ENCODE measurements at places on chromosomes 7 and 10.
A peak's percentile ranks its signal among the peaks of the same experiment; 100 is the strongest.

- no peak for DNase-seq
These were observed 253.4 kb downstream of the GALNT17 start for GRCh38 chr7:71385330-71385729.

DNA sequence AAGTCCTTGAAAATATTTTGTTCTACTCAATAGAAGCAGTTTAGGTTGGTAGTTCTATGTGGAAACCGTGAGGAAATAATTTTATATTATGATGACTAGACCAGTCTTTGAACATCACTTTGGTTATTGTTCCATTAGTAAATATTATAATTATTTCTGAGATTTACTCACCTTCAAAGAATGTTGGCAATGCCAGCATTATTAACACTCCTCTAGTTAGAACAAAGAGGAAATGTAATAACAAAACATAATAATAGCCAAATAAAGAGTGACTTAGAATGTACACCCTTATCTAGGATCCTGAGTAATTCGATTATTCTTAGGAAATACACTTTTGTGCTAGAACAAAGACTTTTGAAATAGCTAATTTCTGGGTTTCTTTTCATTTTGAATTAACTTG is 121.1 kb downstream of the CFTR start:
- DNase-seq: no peak

- no peak for DNase-seq
These were observed 155.2 kb upstream of the PPP2R2D start for GRCh38 chr10:131745591-131745990.

- no peak for DNase-seq
These were observed 20.3 kb upstream of the HYAL4 start for GRCh38 chr7:123824754-123825067.

DNA sequence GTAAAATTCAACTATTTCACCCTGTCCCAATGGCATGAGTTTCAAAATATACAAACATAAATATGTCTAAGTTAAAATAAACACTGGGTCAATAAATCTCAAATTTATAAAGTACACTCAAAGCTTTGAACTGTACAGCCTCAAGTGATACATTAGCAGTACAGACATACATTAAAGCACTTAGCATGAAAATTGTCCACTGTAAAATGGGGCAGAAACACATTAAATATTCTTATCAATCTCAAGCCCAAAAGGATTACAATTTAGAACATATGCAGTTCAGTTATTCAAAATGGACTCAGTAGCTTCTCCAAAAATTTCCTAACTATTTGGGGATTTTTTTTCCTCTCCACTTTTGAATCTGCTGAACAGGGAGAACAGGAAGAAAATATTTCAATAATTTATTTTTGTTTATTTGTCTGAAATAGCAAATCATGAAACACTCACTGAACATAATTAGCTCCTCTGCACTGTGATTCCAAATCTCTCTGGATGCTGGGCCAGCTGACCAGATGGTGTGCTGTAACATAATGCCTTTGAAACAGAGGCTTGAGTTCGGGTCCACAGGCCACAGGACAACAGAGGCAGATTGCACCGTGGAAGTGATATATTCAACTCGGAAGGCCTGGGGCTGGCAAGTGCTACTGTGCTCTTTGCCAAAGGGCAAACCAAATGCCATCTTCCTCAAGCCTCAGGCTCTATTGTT is 248.9 kb upstream of the LRRN3 start:
- DNase-seq: no peak

DNA sequence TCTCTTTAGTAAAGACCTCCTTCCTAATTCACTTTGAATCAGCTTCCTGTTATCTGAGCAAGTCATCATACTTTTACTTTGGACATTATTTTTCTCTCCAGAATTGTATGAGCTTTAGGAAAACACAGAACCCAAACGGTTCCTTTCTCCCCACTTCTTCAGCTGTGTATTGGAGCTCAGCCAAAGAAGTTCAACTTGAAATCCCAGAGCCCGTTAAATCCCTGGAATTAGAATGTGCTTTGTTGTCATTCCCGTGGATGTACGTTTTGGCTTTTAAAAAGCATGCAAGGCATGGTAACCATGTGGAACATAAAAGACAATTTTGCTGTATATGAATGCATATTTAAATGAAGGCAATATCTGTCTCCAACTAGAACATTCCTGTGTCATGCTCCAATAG is 46.6 kb downstream of the AGMO start:
- DNase-seq: no peak

DNA sequence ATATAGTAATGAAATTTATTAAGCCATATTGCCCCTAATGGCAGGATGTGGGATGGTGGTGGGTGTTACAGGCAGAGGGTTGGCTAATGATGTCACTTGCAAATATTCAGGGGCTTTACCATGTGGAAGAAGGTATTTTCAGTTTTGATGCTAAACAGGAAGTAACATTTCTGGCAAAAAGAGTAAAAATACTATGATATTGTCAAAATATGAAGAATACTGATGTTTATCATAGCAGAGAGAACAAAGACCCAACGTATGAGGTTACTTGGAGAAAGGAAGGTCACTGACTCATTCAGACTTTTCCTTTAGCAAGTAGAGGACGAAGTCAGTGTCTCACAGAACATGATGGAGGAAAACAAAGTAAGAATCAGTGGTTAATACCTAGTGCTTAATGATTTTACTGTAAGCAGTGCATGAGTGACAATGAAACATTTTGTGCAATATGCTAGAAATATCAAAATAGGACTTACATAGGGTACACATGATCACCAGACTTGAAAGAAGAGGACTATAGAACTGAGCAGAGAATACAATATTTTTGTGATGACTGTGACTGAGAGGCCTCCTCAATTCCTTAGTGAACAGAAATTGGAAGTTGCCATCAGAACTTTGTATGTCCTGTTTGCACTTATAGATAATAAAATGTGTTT is 89.7 kb upstream of the STEAP4 start:
- no peak for DNase-seq

- peak; percentile 67 for DNase-seq
These were observed 73.9 kb upstream of the LEP start for GRCh38 chr7:128167042-128167701.

DNA sequence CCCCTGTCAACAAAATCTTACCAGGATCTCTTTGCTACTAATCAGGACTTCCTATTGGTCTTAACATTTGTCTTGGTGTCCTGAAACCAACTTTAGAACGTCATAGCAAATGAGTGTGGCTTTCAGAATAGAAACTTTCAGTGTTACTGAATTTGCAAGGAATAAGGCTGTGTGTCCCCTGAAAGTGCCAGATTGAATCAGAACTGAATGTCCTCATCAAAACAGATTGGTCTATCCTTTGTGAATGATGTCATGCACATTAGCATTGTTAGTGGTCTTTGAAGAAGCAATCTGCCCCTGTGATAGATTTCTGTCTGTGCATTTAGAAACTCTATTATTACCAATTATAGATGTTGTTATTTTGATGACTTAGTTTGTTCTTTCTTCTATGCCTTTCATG is 119.9 kb downstream of the AGMO start:
- no peak for DNase-seq

- DNase-seq: no peak
These were observed 42.1 kb downstream of the FOXL3 start for GRCh38 chr7:332020-332517.

- DNase-seq: no peak
These were observed 355.8 kb downstream of the ADRA2A start for GRCh38 chr10:111432588-111432987.

DNA sequence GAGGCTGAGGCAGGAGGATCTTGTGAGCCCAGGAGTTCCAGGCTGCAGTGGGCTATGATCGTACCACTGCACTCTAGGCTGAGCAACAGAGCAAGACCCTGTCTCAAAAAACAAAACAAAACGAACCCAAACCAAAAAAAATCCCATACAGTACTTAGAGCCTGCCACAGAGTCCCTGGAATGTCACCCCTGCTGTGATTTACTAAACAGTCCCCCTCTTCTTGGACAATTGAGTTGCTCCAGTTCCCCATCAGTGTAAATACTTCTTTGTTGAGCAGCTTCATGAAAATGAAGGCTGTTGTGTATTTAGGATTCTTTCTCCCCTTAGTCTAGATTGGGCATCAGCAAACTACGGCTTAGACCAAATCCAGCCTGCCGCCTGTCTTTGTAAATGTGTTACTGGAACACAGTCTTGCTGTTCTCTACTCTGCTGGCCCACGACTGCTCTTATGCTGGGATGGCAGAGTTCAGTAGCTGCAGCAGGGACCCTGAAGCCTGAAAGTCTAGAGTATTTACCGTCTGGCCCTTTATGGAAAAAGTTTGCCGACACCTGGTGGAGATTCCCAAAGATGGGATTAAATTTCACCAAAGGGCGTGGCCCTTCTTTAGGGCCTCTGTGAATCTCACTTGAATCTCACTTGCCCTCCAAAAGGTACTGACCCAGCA is 57.8 kb downstream of the PALD1 start:
- no peak for DNase-seq

DNA sequence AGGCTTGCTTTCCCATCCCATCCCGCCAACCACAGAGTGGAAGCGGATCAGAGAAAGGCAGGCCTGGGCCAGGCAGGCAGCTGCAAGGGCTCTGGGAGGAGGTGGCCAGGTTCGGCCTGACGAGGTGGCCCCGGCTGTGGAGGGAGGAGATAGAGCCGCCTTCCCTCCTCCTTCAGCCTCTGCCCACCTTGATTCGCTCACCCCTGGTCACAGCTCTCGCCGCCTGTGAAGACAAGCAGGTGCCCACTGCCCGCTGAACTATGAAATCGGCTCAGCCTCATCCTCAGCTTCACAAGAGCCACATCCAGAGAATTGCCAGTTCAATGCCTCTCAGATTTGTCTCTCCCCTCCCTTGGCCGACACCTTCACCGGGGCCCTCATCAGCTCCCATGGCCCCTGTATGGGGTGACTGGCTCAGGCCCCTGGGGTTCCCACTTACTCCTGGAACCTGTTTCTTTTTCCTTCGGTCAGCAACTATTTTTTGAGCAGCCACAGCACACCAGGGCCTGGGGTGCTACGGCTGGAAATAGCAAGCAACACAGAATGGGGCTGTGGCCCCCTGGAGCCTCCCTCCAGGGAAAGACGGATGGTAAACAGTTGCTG is 80.0 kb upstream of the CHST15 start:
- DNase-seq: no peak

- no peak for DNase-seq
These were observed 21.3 kb upstream of the TRUB1 start for GRCh38 chr10:114916653-114917052.

GRCh38 chr7:106126170-106126938 is 14.2 kb upstream of the SYPL1 start:
- DNase-seq: peak; percentile 89

- no peak for DNase-seq
These were observed 33.7 kb downstream of the RAB11FIP2 start for GRCh38 chr10:118012952-118013525.

DNA sequence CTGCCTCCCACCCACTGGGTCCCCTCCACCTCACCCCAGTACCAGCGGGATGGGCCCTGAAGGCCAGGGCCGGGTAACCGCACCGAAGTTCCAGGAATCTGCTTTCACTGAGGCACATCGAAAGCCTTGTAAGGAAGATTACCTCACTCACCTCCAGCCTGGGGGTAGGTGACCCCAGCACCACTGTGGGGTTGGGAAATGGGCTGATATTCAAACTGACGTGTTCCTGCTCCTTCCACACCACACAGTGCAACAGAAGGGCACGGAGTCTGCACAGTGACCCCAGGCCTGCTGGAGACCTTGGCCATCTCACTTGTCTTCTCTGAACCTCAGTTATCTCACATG is 29.8 kb downstream of the NPS start:
- no peak for DNase-seq

DNA sequence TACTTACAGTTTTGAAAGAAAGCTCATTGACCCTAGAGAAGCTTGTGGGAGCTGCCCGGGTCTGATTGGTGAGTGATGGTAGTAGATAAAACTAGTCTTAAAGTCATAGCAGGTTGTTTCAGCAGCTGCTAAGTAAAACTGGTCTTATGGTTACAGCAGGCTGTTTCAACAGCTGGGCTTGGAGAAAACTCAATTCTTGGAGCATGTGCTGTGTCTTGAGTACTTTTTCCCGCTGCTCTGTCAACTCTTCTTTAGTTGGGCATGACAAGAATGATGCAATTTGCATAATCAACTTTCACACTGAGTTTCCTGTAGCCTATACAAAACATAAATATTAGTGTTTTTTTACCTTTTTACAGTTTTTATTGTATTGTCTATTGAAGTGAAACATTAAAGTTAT is 707.9 kb downstream of the AUTS2 start:
- DNase-seq: no peak

DNA sequence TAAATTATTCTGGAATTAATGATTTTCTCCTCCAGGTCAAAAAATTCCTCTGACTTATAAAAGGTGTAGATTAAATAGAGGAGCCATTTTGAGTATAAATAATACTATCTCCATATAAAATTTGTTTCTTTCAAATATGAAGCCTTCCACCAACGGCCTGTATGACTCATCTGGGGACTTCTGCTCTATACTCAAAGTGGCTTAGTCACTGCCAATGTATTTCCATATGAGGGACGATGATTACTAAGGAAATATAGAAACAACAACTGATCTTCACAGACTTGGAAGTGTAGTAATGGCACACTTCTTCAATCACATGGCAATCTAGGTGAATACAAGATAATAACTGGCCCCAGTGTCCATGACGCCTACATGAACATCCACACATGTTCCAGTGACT is 335.6 kb upstream of the HGF start:
- DNase-seq: peak; percentile 86

GRCh38 chr7:76048668-76048988 is 722 bp downstream of the MDH2 start:
- no peak for DNase-seq

DNA sequence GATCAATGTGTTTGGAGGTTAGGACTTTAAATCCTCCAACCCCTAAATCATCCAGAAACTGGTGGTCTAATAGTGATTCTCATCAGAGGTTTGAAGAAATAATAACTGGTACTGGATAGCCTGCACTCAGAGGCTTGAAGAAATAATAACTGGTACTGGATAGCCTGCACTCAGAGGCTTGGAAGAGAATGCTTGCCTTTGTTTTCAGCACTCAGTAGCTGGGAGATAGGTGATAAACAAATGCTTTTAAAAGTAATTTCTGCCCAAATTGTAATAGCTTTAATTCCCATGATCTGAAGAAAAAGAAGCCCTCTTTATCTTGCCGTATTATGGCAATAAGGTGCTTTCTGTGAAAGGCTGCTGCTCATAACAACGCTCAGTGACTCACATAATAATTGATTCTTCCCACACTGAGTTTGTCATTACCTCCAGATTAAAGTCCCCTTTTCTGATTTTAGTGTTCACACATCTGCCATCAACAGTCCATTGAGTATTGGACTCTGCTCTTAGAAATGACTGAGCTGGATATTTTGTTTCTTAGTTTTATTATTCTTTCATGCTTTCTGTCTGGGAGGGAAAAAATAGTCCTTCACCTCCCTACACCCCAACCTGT is 112.3 kb upstream of the PHYHIPL start:
- DNase-seq: no peak

DNA sequence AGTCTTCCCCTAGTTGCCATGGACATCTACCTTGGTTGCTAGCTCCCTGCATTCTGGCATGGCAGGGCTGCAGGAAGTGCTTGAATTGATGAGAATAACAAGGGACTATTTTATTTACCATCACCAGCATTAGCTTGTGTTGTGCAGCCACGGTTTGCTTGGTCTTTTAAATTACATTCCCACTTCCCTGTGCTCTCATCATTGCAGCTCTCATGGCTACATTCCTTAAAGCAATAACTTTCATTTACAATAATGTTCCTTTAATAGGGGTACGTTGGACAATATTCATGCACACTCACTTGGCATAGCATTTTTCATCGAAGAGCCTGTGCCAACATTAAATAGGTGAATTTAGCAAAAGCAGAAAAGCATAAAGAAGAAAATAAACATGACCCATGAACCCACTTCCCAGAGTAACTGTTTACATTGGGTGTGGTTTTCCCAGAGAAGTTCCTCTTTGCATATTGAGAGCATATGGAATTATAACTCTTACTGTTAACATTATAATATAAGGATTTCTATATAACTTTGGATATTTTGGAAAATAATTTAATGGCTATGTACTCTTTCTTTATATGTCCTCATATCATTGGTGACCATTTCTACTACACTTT is 113.2 kb upstream of the VWC2 start:
- no peak for DNase-seq
